ENCODE measurements at places on chromosomes 5 and 9. TPM values are rescaled to one million over a fixed set of nuclear protein-coding genes. Genes with fewer than 3 reads are reported as not detected.

The CCNI2 gene
- total RNA-seq: 0.76 TPM

The ZFP62 gene
- total RNA-seq: 23.9 TPM

The SMIM33 gene
- not detected for total RNA-seq

The AQP7 gene
- not detected for total RNA-seq

The SUSD3 gene
- 0.54 TPM for total RNA-seq

The AP3B1 gene
- total RNA-seq: 69.6 TPM

The PCDHB10 gene
- 0.39 TPM for total RNA-seq

The TMEM232 gene
- total RNA-seq: 4.3 TPM

The IL4 gene
- not detected for total RNA-seq

The NIM1K gene
- total RNA-seq: 0.33 TPM

The GAPT gene
- total RNA-seq: not detected

The IFNB1 gene
- not detected for total RNA-seq

The ZNF474 gene
- total RNA-seq: 0.39 TPM

The PCDHA1 gene
- not detected for total RNA-seq

The WNT8A gene
- total RNA-seq: not detected

The BTNL9 gene
- total RNA-seq: 0.11 TPM

The SLC22A5 gene
- total RNA-seq: 62.8 TPM

The FOXD4L6 gene
- total RNA-seq: 0.39 TPM

The INSL6 gene
- not detected for total RNA-seq

The LCN15 gene
- not detected for total RNA-seq

The ZDHHC11 gene
- 5.1 TPM for total RNA-seq

The RASA1 gene
- 49.0 TPM for total RNA-seq

The CYLC2 gene
- not detected for total RNA-seq

The MYMK gene
- total RNA-seq: not detected

The ARHGEF37 gene
- total RNA-seq: 3.7 TPM

The PCDHB13 gene
- total RNA-seq: 0.43 TPM

The ACTBL2 gene
- 2.7 TPM for total RNA-seq

The PHF24 gene
- total RNA-seq: 0.39 TPM

The PDE6A gene
- 0.11 TPM for total RNA-seq

The NME5 gene
- total RNA-seq: 0.43 TPM

The HTR4 gene
- not detected for total RNA-seq

The TRPM6 gene
- not detected for total RNA-seq

The LNPEP gene
- 71.5 TPM for total RNA-seq

The SPATA31C1 gene
- not detected for total RNA-seq

The RANBP3L gene
- not detected for total RNA-seq

The SOX30 gene
- total RNA-seq: not detected

The ANKRD55 gene
- total RNA-seq: not detected

The CERT1 gene
- 23.2 TPM for total RNA-seq

The SPATA31E1 gene
- not detected for total RNA-seq

The TRIM36 gene
- total RNA-seq: 0.98 TPM

The HAPLN1 gene
- total RNA-seq: not detected

The GMCL2 gene
- not detected for total RNA-seq

The CMYA5 gene
- total RNA-seq: 2.0 TPM

The NUTM2F gene
- total RNA-seq: not detected

The ZFP37 gene
- total RNA-seq: 0.33 TPM

The STPG3 gene
- not detected for total RNA-seq

All from placental epithelial cell (primary cell).